ENCODE measurements at places on chromosomes 3 and 15. TPM values are rescaled to one million over a fixed set of nuclear protein-coding genes. Genes with fewer than 3 reads are reported as not detected.

The NANOGP8 gene
- 1.3 TPM for total RNA-seq

The C3orf85 gene
- total RNA-seq: not detected

The XYLB gene
- total RNA-seq: 6.0 TPM

The LPP gene
- 233 TPM for total RNA-seq

The GUCA1C gene
- total RNA-seq: not detected

The OR5H1 gene
- not detected for total RNA-seq

The ZNF501 gene
- total RNA-seq: 4.2 TPM

The CCR8 gene
- total RNA-seq: 0.19 TPM

The KCNMB2 gene
- 4.4 TPM for total RNA-seq

DNA sequence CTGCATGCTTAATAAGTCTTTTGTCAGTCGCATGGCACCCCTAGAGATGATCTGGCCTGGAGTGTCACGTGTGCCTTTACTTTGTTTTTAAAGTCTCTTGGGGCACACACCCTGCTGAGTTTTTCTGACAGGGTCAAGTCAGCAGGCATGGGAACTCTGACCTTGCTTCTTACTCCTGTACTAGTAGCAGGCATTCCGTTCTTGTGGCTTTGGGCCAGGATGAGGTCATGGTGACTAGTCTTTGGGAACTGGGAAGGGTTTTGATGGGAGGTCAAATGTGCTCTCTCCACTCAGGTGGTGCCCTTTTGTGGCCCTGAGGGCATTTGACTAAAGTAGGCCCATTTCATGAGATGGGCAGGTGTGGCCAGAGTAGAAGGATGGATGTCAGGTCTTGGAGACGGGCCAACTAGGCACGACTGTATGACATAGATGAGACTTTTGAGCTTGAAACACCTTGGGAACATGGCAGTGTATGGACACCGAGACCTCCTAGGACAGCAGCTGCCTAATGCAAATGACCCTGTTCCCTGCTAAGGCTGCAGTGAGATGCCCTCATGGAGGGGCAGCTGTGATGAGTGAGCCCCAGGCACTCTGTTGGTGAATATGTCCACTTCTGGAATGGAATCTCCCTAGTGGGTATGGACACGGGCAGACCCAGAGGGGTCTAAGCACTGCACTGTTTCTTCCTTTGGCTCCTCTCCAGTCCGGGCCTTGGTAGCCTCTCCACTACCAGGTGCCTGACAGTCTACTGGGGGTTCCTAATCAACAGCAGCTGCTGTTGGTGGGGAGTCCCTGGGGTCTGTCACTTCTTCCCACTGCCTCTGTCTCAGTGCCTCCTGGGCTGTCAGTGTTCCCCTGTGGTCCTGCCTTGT is 16.4 kb downstream of the SRPRB start:
- H3K27me3 ChIP-seq: no peaks in the 10 kb centered on the region
- H3K36me3 ChIP-seq: peaks cover 13% of the 10 kb centered on the region
- H3K4me1 ChIP-seq: no peaks in the 10 kb centered on the region
- DNase-seq: peak; percentile 27
- H3K27ac ChIP-seq: no peak overlapping the region

- no peak for DNase-seq
- H3K27me3 ChIP-seq: no peaks in the 10 kb centered on the region
- no peak overlapping the region for H3K4me3 ChIP-seq
- no peak overlapping the region for H3K27ac ChIP-seq
- no peaks in the 10 kb centered on the region for H3K4me1 ChIP-seq
- H3K36me3 ChIP-seq: peaks cover 4% of the 10 kb centered on the region
Observed at GRCh38 chr3:127688416-127689265, 15.9 kb downstream of the ABTB1 start.

DNA sequence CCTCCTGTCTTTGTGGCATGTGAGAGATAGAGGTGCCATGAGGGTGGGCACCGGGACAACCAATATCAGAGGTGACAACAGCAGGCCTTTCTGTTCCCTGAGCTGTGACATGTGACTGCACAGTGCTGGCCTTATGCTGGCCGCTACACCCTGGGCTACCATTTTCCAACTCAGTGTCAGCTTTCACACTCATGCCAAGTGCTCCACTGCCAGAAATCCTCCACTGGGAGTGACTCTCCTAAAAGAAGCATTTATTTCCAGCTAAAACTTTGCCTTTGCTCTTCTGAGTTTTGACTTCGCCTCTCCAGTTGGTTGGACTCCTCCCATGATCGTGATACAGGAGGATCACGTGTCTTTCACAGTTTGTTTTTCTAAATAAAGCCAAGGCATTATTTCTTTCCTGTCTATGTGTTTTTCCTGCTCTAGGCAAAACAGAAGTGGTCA is 31.4 kb downstream of the CA12 start:
- no peaks in the 10 kb centered on the region for H3K4me1 ChIP-seq
- no peak overlapping the region for H3K4me3 ChIP-seq
- H3K27ac ChIP-seq: peak overlapping the region; percentile 59

DNA sequence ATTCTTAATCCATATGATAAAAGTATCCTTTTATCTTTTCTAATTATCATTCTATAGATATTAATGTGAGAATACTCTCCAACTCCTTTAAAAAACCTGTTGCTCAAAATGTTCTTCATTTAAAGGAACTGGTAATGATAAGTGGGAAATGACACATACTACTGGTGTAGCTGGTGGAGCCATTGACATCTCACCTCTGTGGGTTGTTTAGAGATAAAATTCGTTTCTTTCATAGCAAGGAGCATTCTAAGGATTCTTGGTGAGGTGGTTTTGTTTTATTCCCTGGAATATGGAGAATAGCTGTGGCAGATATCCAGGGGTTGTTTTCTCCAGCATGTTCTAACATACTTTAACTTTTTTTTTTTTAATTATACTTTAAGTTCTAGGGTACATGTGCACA is 299.8 kb upstream of the THBS1 start:
- H3K4me1 ChIP-seq: no peaks in the 10 kb centered on the region
- DNase-seq: no peak
- no peak overlapping the region for H3K4me3 ChIP-seq
- H3K27ac ChIP-seq: no peak overlapping the region

GRCh38 chr3:12273045-12273695 is 15.7 kb upstream of the PPARG start:
- H3K27ac ChIP-seq: no peak overlapping the region
- peak; percentile 33 for DNase-seq
- no peaks in the 10 kb centered on the region for H3K27me3 ChIP-seq
- H3K4me1 ChIP-seq: no peaks in the 10 kb centered on the region
- no peak overlapping the region for H3K4me3 ChIP-seq
- H3K36me3 ChIP-seq: no peaks in the 10 kb centered on the region

DNA sequence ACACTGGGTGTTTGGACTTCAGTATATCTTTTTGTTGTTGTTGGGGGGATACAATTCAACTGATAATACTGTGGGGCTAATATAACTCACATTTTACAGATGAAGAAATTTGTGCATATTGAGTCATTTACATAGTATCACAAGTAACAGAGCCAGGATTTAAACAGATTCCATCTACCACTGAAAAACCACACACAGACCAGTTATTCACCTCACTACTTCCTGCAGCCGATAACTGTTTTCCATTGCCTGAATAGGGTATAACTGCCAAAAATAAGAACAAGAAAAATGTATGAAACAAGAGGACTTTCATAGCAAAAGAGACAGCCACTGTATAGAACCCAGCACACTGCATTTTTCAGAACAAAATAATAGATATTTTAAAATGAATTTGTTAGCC is 215.8 kb upstream of the CNTN6 start:
- no peaks in the 10 kb centered on the region for H3K27me3 ChIP-seq
- no peak overlapping the region for H3K27ac ChIP-seq
- H3K36me3 ChIP-seq: no peaks in the 10 kb centered on the region
- H3K4me1 ChIP-seq: no peaks in the 10 kb centered on the region

- no peaks in the 10 kb centered on the region for H3K36me3 ChIP-seq
- no peak for DNase-seq
- no peak overlapping the region for H3K27ac ChIP-seq
- H3K27me3 ChIP-seq: no peaks in the 10 kb centered on the region
- no peak overlapping the region for H3K4me3 ChIP-seq
Observed at GRCh38 chr3:29906906-29907305, 626.0 kb downstream of the RBMS3 start.

DNA sequence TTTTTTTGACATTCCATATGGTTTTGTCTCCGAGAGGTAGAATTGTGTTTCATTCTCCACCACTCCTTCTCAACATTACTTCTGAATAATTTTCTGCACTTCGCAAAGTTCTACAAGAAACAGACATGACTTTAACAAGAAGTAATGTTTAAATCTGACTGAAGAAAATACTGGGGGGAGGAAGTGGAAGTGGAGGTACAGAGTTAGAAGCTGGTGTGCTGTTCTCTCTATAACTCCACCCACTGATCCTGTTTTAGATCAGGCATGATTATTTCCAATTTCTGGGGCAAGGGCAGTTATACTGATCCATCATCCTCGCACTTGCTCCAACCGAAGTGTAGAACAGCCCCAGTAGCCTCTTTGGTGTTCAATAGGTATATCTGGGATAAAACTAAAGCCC is 9.2 kb upstream of the MCCC1 start:
- no peaks in the 10 kb centered on the region for H3K4me1 ChIP-seq
- H3K27me3 ChIP-seq: no peaks in the 10 kb centered on the region
- no peak overlapping the region for H3K4me3 ChIP-seq
- no peak for DNase-seq

GRCh38 chr3:4797201-4797705 is 182.0 kb upstream of the BHLHE40 start:
- no peaks in the 10 kb centered on the region for H3K27me3 ChIP-seq
- H3K4me3 ChIP-seq: no peak overlapping the region
- no peak overlapping the region for H3K27ac ChIP-seq
- no peak for DNase-seq

DNA sequence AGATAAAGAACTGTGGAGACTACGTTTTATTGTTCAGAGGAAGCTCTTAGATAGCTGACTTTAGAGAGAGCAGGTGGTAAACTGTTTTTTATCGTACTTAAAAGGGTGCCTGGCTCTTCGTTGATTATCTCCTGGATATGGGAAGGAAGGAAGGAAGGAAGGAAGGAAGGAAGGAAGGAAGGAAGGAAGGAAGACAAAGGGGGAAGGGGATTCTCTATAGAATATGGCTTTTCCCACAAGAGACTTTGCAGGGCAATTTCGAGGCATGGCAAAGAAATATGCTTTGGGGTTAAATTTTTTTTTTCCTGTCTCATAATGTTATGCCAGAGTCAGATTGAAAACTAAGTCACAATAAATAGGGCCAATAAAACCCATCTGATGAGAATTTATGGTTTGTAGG is 271.9 kb upstream of the POU1F1 start:
- H3K27me3 ChIP-seq: no peaks in the 10 kb centered on the region
- H3K4me1 ChIP-seq: no peaks in the 10 kb centered on the region
- no peak for DNase-seq
- H3K4me3 ChIP-seq: no peak overlapping the region

- no peaks in the 10 kb centered on the region for H3K4me1 ChIP-seq
- H3K27ac ChIP-seq: no peak overlapping the region
- no peak overlapping the region for H3K4me3 ChIP-seq
Observed at GRCh38 chr3:71104121-71104541, 479.4 kb downstream of the FOXP1 start.

- no peak for DNase-seq
- no peak overlapping the region for H3K4me3 ChIP-seq
- H3K27me3 ChIP-seq: no peaks in the 10 kb centered on the region
- H3K27ac ChIP-seq: no peak overlapping the region
- no peaks in the 10 kb centered on the region for H3K36me3 ChIP-seq
Observed at GRCh38 chr3:161406594-161407555, 35.6 kb upstream of the SPTSSB start.

DNA sequence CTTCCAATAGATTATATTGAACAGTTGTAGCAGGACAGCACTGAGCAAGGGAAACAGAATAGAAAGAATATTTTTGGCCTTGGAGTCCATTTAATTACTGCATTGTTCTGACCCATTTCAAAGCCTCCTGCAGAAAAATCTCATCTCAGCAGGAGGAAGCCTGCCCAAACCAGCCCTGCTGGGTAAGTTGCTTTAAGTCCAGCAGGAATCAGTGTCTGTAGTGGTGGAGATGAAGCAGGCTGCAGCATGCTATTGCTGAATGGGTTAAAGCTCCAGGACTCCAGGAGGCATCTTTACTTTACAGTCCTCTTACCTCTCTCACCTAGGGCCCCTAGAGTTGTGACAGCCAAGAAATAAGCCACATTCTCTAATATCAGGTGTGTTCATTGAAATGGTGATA is 380.3 kb upstream of the THBS1 start:
- H3K4me1 ChIP-seq: no peaks in the 10 kb centered on the region
- no peaks in the 10 kb centered on the region for H3K36me3 ChIP-seq
- DNase-seq: no peak
- H3K27me3 ChIP-seq: no peaks in the 10 kb centered on the region
- H3K27ac ChIP-seq: no peak overlapping the region
- no peak overlapping the region for H3K4me3 ChIP-seq

GRCh38 chr15:70036585-70037291 is 61.0 kb downstream of the TLE3 start:
- no peak for DNase-seq
- H3K36me3 ChIP-seq: no peaks in the 10 kb centered on the region
- no peak overlapping the region for H3K27ac ChIP-seq

DNA sequence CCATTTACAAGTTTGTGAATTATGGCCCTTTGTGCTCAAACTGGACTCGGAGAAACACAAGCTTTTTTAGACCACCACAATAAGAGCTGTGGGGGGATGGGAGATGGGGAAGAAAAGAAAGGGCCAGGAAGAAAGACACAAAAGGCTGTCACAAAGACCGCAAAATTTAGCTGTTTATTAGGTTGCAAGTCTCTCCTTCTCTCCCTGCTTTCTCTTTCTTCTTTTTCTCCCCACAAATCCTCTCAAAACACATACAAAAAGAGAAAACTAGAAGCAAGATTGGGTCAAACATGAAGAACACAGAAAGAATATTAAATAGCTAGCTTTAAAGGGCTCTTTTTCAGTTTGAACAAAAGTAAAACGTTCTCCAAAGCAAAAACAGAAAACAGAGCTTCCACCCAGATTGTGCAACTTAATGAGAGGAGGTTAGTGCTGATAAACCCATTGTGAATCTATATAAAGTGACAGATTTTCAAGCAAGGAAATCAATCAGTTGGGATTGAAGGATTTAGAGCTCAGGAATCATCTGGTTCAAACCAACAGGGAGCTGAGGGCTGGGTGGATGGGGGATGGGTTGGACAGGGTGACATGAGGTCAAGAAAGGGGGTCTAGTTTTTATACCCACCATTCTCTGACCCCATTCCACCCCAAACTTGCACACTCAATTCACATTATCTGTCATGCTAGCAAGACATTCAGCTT is 87.3 kb downstream of the DHX30 start:
- no peaks in the 10 kb centered on the region for H3K27me3 ChIP-seq
- no peak overlapping the region for H3K27ac ChIP-seq
- DNase-seq: no peak
- no peak overlapping the region for H3K4me3 ChIP-seq

- DNase-seq: no peak
- no peaks in the 10 kb centered on the region for H3K4me1 ChIP-seq
- H3K27ac ChIP-seq: no peak overlapping the region
- no peaks in the 10 kb centered on the region for H3K36me3 ChIP-seq
- H3K27me3 ChIP-seq: peaks cover 82% of the 10 kb centered on the region
Observed at GRCh38 chr3:158103887-158104327, 2.3 kb downstream of the SHOX2 start.

Measured in kidney (tissue), 22 donors.